RPMI7951 (cell line): ENCODE measurements at places on chromosomes 2 and 18.

DNA sequence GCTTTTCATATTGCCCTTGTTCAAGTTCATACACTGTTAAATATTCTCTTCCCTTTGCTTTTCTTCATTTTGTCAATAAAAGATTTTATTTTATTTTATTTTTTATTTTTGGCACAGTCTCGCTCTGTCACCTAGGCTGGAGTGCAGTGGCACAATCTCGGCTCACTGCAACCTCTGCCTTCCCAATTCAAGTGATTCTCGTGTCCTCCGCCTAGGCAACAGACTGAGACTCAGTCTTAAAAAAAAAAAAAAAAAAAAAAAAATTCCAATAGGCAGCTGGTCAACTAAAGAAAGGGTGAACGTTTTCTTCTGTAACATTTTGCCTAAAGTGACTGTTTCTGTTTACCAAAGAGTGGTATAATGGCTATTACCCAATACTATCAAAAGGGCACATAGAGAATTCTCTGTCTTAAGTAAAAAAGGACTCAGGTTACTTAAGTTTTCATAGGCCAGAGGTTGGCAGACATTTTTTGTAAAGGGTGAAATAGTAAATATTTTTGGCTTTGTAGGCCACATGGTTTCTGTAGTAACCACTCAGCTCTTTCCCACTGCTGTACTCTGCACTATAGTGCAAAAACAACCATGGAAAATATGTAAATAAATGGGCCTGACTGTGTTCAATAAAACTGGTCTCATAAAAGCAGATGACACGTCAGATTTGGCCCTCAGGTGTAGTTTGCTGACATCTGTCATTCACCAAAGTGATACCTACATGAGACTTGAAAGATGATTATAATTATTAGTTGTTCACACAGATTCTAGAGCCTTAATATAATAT is 113.4 kb downstream of the MIB1 start:
- DNase-seq, result no peak

DNA sequence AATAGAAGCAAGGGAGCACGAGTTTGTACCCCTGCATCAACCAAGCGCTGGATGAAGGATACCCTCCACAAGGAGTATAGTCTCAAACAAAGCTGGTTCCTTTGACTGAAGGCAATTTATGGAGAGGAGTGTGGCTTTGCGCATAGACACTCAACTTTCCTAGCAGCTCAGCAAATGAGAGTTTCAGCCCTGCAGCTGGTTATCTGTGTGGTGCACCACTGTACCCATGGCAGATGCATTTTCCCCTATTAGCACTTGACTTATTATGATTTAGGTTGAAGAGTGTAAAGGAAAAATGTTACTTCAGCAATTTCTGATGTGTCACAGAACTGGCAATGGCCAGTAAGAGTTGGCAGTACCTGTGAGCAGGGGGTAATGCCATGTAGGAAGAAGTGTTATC is 440.1 kb upstream of the LINC00305 start:
- no peak for DNase-seq

- no peak for DNase-seq
These were observed 217.7 kb downstream of the EIPR1 start for GRCh38 chr2:3159782-3160545.

DNA sequence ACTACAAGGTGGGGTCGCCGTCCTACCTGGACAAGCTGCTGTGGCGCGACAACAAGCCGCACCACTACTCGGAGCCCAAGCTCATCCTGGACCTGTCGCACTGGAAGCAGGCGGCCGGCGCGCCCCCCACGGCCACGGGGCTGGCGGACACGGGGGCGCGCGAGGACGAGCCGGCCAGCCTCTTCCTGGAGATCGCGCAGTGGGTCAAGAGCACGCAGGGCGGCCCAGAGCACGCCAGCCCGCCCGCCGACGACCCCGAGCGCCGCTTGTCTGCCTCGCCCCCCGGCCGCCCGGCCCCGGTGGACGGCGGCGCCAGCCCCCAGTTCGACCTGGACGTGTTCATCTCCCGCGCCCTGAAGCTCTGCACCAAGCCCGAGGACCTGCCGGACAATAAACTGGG is 90.4 kb downstream of the MRO start:
- DNase-seq, result no peak

DNA sequence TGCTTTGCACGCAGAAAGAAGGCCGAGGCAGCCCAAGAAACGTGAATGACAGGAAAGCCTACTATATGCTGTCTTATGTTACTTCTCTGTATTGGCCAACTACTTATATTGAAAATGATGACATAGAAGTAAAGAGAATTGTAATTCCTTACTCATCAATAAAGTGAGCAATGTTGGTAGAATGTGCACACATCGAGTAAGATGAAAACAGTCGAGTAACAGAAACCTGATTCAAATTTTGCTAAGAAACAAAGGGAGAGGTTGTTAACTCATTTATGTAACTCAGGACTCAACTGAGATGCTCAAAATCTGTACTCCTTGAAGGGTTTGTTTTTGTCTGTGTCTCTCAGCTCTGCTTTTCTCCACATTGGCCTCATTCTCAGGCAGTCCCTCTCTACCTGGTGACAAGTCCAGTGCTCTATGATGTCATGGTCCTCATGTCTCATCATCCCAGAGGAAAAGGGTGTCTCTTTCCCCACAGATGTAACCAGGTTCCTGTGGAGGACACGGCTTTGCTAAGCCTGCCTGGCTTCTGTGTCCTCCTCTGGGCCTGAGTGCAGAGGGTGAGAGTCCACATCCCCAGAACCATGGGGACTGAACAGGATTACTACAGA is 30.3 kb upstream of the CCDC93 start:
- no peak for DNase-seq
